ENCODE measurements at places on chromosomes 4 and X. TPM values are rescaled to one million over a fixed set of nuclear protein-coding genes. Genes with fewer than 3 reads are reported as not detected.

SSX1 gene
- not detected for total RNA-seq

PKD2 gene
- total RNA-seq = 4.2 TPM

BRS3 gene
- not detected for total RNA-seq

PLP1 gene
- total RNA-seq = not detected

RNF212 gene
- 2.4 TPM for total RNA-seq

CT55 gene
- total RNA-seq = not detected

TENM3 gene
- total RNA-seq = not detected

SUPT20HL1 gene
- not detected for total RNA-seq

CFAP47 gene
- total RNA-seq = not detected

INTU gene
- total RNA-seq = 0.02 TPM

TIGD4 gene
- total RNA-seq = 0.24 TPM

EVC2 gene
- total RNA-seq = 0.69 TPM

ENOX2 gene
- total RNA-seq = 15.9 TPM

PPM1K gene
- 76.6 TPM for total RNA-seq

CSAG1 gene
- not detected for total RNA-seq

ARX gene
- total RNA-seq = not detected

GJB1 gene
- total RNA-seq = not detected

TXK gene
- total RNA-seq = 0.98 TPM

SERTM2 gene
- not detected for total RNA-seq

CXorf49 gene
- not detected for total RNA-seq

ESX1 gene
- total RNA-seq = not detected

MGARP gene
- total RNA-seq = not detected

MMRN1 gene
- 0.16 TPM for total RNA-seq

F9 gene
- not detected for total RNA-seq

RAB28 gene
- 16.9 TPM for total RNA-seq

Data from activated B cell treated with CpG ODN at 0.5 μM for 24 hours (primary cell).